ENCODE measurements at places on chromosomes 3 and 15. TPM values are rescaled to one million over a fixed set of nuclear protein-coding genes. Genes with fewer than 3 reads are reported as not detected.

SEC22A gene
- 13.2 TPM for total RNA-seq

HRG gene
- total RNA-seq, result 0.58 TPM

C2CD4B gene
- total RNA-seq, result not detected

- DNase-seq, result no peak
Measured at GRCh38 chr15:72840114-72840513, 56.6 kb upstream of the ADPGK start.

DNA sequence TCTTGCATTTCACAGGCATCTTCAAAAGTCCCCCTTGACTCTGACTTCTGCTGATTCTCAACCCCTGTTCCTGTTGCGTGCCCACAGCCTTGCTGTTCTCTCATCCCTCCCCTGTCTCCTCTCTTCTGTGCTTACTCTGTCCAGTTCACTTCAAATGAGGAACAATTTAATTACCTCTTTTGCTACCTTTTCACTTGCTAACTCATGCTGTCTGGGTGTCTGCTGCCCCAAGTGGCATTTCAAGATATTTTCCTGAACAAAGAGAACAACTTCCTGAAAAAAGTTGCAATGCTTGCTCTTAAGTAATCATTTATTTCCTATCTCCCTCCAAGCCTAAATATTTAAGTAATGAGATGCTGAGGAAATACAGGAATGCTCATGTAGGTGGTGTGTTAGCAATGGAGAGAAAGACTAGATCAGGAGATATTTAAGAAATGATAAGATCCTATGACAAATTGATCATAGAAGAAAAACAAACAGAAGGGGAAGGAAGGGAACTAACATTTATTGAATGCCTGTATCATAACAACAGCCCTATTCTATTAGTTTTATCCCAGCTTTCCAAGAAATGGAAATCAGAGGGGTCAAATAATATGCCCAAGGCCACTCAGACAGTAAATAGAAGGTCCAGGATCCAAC is 42.2 kb downstream of the SV2B start:
- no peak for DNase-seq

- no peak for DNase-seq
Measured at GRCh38 chr15:65377105-65377975, 462 bp downstream of the IGDCC3 start.

DNA sequence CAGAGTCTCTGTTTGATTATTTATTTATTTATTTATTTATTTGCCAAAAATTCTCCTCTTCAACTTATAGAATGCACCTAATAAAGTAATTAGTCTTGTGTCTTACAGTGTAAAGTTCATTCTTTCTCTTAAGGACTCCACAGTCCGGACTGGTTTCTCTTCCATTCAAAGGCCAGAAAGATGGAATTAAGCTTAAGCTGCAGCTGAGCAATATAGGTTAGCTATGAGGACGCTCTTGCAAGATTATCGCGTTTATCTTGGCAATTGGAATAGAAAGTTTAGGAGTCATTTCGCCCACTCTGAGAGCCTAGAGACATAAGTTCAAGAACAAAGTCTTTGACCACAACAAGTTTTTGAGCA is 15.0 kb downstream of the TAGLN3 start:
- no peak for DNase-seq

GRCh38 chr3:141147657-141148056 is 84.0 kb upstream of the PXYLP1 start:
- peak; percentile 16 for DNase-seq

DNA sequence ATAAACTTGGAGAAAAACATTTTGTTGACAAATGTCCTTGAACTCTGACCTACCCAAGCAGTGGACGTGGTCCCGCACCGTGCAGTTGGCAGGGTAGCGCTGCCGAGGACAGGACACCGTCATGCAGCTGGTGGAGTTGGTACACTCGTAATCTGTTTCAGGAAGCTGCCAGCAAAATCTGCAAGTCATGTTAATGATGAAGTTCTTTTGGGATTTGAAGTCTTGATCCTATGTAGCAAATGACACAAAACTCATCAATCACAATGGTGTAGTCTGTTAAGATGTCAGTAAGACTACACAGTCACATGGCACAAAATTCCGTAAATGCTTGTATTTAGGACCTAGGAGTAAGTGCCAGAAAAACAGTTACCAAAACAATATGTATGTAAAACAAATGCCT is 5.5 kb downstream of the TM2D3 start:
- DNase-seq, result no peak
